ENCODE measurements at places on chromosomes 3 and 15.

DNA sequence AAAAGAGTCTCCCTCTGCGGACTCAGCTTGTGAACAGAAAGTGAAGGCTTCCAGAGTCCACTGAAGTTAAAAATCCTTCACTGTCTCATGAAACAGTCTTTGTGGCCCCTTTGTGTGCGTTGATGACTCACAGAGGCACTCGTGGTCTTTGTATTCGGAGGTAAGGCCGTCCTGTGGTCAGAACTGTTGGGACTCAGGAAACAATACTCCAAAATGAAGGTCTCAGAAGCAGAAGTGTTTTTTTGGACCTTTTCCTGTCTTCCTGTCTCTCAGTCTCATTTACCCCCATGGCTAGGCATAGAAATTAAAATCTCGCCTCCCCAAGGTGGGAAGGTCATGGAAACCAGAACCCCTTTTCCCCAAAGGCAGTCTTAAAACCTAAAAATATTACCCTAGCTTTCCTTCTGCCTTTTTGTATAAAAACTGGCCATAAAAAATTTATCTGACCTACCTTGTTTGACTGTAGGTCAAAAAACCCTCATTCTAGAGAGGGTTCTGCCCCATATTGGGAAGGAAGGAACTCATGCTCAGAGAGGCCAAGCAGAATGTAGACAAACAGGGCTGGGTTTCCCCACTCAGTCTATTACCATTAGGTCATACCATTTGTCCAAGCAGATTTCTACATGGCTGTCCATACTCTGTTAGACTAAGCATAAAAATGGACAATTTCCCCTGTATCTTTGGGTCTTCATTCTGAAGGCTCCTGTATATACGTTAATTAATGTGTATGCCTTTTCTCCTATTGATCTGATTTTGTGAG, 19.1 kb upstream of the EPB42 start:
- no peak for DNase-seq

DNA sequence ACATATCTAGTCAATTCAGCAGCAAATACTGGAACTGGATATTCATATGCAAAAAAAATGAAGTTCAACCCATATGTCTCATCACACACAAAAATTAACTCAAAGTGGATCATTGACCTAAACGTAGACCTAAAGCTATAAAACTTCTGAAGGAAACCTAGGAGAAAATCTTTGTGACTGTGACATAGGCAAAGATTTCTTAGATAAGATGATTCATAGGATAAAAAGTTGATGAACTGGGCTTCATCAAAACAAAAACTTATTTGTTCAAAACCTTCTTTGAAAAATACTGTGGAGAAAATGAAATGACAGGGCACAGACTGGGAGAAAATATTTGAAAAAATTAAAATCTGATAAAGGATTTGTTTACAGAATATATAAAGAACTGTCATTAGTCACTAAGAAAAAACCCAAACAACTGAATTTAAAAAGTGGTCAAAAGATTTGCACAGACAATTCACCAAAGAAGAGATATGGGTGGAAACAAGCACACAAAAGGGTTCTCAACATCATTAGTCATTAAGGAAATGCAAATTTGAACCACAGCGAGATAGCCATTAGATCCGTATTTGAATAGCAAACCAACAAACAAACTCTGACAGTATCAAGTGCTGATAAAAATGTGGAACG, 62.8 kb downstream of the ITGB5 start:
- DNase-seq: no peak

DNA sequence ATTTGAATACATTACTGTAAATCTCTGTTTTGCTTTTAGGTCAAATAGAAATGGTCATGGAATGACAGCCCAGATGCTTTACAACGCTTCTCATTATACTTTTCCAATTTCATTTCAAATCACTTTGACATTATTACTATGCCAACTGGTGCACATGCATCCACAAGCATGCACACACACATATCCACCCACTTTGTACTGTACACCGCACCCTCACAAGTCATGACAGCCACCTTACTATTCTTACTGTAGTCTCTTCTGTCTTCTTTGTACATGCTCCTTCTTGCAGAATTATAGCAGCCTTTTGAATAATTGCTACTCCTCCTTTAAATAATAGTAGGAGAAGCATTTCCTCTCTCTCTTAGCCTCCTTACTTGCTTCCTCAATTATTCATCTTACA, 1361.4 kb downstream of the ROBO1 start:
- no peak for DNase-seq

- DNase-seq: no peak
Observed at GRCh38 chr3:11386465-11387113, 114.4 kb downstream of the ATG7 start.

DNA sequence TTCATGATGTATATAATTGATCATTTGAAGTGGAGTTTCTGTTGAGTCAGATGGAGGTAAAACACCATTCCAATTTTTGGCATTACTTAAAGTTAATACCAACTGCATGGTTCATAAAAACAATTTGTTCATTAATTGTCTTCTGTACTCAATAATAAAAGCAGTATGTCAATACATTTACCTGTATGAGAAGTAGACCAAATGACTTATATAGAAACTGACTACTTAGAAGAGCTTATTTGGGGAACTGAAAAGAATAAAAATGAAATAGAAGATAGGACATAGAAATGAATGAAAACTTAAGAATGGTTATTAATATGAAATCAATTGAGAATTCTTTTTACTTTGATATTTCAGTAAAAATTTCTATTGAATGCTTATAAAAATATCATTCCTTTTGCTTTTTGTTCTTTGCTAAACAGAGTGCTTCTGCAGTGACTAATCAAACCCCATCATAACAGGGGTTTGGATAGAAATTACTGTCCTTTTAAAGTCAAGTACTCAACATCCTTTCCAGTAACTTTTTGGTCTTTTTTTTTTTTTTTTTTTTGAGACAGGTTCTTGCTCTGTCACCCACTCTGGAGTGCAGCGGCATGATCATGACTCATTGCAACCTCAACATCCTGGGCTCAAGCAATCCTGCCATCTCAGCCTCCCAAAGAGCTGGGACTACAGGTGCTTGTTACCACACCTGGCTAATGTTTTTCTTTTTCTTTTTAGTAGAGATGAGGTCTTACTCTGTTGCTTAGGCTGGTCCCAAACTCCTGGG, 6.5 kb upstream of the CRYBG3 start:
- no peak for DNase-seq

DNA sequence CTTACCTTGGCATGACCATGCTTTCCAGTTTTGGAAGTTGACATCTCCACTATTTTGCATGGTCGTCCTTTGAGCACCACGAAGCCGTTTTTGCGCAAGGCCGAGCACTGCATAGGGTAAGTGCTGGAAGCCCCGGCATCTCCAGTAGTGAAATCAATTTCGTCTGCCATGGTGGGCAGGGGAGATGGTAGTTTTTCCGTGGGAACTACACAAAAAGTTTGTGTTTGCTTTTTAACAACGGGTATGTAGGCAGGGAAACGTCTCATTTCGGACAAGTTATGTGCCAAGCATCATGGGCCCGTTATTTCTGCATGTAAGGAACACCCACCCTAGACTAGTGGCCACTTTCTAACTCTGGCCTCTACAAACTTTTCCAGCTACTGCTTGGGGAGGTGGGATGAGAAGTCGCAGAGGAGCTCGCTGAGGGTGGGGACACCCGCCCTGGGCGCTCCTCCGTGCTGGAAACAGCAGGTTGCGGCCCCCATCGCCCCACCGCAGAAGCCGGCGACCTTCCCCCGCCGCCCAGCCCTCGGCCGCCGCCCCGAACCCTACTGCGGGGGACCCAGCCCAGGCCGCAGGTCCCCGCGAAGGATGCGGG, 701 bp downstream of the EIF5A2 start:
- DNase-seq: no peak

- peak; percentile 48 for DNase-seq
Observed at GRCh38 chr15:80970018-80970657, 19.5 kb downstream of the MESD start.

DNA sequence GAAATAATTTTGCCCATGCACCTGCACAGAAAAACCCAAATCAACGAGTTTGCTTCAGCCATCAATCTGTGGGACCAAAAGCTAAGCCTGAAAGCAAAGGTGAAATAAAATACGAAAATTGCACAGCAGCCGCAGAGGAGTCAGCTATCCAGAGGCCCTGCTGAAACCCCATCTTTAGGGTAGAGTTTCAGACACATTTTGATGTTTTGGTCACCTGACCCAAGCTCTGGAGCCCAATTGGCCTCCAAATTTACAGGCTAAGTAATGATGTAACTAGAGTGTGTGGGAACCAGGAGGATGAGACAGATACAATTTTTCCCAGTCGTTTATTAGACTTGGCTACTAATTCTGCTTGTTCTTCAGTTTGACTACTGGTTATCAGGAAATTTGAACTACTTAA, 308.6 kb upstream of the ATP11B start:
- DNase-seq: no peak

- no peak for DNase-seq
Observed at GRCh38 chr3:156252656-156253055, 132.3 kb downstream of the KCNAB1 start.

- no peak for DNase-seq
Observed at GRCh38 chr15:79886124-79886523, 10.7 kb downstream of the MTHFS start.

GRCh38 chr3:128788268-128788869, 62.4 kb downstream of the RAB7A start:
- no peak for DNase-seq

DNA sequence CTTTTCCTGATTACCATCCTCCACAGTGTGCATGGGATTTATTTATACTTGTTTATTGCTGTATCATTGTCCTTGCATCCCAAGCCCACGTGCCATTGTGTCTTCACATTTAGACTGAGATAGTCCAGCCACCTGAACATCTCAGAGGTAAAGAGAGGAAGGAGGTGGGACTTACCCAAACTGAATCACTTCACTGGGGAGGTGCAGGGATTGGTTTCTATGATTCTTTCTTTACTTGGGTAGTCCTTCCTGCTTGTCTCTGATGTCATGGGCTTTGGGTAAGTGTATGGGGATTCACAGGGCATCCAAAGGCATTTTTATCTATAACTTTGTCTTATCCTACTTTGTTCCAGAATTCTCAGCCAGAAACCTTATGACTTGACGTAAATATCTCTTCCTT, 141.5 kb upstream of the UMPS start:
- no peak for DNase-seq

DNA sequence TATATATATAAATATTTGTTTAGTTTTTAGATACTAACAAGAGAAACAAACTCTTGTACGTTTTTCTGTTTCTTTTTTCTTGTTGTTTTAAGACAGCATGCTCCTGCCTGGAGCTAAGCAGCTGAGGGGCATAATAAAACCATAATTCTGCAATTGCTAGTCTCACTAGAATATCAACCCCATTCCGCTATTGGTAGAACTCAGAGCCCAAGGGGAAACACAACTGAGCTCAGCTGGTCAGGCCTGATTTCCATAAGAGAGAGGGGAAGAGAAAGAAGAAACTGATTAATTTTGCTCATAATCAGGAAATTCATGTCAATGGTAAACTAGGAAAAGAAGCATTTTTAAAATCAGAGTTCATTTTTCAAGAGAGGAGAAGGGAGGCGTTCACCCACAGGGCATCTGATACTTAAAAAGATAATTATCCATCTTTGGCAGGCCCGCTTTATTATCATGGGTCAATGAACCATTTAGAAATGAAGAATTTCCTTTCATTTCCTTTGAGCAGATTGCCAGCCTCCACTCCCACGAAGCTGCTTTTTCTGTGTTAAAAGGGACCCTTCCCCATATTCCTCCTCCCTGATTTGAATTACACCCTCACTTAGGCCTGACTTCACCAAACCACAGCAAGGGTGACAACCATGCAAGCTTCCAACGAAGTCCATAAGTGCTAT, 965.3 kb upstream of the CFAP20DC start:
- no peak for DNase-seq

DNA sequence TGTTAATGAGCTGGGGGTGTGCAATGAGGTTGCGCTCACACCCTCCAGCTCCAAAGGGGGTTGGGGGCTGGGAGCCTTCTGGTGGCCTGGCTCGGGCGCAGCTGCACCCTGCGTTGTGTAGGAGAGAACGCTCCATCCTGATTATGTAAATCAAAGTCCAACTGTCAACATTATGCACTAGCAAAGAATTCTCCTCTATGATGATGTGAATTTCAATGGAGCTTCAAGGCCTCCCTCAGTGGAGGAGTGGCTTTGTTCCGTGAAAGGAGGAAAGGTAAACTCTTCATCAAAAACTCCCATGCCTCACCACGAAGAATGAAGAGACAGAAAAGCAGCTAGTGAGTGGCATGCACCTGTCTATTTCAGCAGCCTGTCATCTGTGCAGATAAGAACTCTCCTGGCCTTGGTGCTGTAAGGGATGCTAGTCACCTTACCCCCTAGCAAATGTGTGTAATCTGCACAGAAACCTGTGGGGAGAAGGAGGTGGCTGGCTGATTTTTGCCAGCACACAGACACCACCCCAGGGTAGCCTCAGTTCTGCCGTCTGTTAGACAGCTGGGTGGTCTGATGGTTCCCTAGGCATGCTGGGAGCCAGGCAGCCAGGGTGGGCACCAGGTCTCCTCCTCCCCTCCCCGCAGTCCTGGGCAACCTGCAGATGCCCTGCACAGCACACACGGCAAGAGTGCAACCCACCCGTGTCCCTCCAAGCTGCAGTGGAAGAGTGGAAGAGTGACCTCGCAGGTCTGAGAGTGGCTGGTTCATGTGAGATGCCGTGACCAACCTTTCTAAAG, 47.0 kb upstream of the TRPM1 start:
- no peak for DNase-seq

- DNase-seq: no peak
Observed at GRCh38 chr15:94066046-94066445, 165.3 kb upstream of the MCTP2 start.

- DNase-seq: no peak
Observed at GRCh38 chr3:62312201-62312600, 61.1 kb downstream of the FEZF2 start.

- no peak for DNase-seq
Observed at GRCh38 chr15:49652922-49653321, 32.1 kb downstream of the DTWD1 start.

- no peak for DNase-seq
Observed at GRCh38 chr3:188262913-188263683, 109.1 kb downstream of the LPP start.

- DNase-seq: no peak
Observed at GRCh38 chr15:75109736-75110130, 86.3 kb downstream of the PPCDC start.

- DNase-seq: no peak
Observed at GRCh38 chr15:25695875-25696760, 167.0 kb downstream of the ATP10A start.

GRCh38 chr3:195221015-195221853, 49.7 kb downstream of the XXYLT1 start:
- DNase-seq: no peak

- DNase-seq: no peak
Observed at GRCh38 chr3:13605555-13605954, 56.6 kb downstream of the FBLN2 start.

DNA sequence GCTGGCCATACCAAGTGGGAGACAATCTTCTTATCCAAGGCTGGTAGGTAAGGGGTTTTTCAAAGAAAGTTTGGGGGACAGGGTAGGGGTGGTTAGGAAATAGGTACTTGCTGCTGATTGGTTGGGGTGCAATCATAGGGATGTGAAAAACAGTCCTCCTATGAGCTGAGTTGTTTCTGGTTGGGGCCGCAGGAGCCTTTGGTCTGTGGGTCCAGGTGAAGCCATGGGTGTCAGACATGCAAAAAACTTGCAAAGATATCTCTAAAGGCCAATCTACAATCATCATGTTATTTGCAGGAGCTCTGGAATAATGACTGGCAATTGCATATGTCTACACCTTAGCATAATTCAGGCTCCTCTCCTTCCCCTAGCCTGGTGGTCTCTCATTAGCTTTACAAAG, 982.3 kb downstream of the DIPK2A start:
- no peak for DNase-seq
